ENCODE measurements at places on chromosomes 13 and 19.

- DNase-seq = no peak
Measured at GRCh38 chr13:46736541-46737310, 60.2 kb downstream of the ESD start.

DNA sequence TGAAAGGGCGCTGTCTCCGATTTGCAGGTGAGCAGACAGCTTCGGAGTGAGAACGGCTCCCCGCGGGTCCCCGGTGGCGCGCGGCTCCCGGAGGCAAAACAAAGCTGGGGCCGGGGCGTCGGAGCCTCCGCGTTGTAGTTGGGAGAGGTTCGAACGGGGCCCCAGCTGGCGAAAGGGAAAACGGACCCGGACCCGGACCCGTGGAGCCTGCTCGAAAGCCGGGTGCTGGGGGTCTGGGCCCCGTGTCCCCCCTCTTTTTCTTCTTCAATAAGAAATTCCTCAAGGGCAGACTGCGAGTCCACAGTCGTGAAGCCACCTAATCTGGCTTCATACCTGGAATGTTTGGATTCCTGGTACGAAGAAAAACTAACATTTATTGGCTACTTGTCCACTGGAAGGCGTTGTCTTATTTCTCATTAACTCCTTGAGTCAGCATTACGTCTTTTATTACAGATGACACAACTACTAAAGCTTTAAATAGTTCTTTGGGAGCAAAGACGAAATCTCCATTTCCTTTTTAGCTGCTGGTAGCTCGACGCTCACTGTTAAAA is 632 bp upstream of the MTIF3 start:
- no peak for DNase-seq

DNA sequence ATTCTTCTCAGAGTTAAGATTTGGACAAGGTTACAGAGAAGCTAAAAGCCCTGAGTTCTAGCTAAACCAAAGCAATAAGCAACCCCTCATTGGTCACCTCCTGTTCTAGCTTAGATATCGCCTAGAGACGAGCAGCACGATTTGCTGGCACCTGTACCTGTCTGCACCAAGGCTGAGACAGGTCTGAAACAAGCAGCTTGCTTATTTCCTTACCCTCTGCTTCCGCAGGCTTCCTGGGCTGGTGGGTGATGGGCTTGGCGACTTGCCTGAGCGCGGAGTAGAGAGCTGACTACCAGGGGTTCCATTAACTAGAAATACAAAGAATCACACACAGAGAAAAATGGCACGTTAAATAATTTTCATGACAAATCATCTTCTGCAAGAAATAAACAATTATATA is 276.9 kb downstream of the DCLK1 start:
- no peak for DNase-seq

- DNase-seq = no peak
Measured at GRCh38 chr19:9939301-9939913, 3.1 kb upstream of the OLFM2 start.

GRCh38 chr19:42140125-42140754 is 8.0 kb upstream of the POU2F2 start:
- no peak for DNase-seq

DNA sequence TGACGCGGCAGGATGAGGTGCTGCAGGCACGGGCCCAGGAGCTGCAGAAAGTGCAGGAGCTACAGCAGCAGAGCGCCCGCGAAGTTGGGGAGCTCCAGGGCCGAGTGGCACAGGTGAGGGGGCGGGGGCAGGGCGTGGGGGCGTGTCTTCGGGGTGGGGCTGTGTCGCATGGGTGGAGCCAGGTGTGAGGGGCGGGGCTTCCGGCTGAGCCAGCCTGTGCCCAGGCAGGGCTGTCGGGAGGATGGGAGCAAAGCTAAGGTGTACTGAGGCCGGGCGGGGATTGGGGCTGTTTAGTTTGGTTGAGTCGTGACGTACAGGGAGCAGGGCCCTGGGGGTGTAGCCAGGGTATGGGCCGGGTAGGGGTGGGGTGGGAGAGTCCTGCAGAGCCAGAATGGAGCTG is 62.3 kb downstream of the KCNC3 start:
- peak; percentile 43 for DNase-seq

- no peak for DNase-seq
Measured at GRCh38 chr19:42352301-42353259, 27.1 kb downstream of the MEGF8 start.

- DNase-seq = no peak
Measured at GRCh38 chr13:59301174-59301567, 862.6 kb downstream of the DIAPH3 start.

DNA sequence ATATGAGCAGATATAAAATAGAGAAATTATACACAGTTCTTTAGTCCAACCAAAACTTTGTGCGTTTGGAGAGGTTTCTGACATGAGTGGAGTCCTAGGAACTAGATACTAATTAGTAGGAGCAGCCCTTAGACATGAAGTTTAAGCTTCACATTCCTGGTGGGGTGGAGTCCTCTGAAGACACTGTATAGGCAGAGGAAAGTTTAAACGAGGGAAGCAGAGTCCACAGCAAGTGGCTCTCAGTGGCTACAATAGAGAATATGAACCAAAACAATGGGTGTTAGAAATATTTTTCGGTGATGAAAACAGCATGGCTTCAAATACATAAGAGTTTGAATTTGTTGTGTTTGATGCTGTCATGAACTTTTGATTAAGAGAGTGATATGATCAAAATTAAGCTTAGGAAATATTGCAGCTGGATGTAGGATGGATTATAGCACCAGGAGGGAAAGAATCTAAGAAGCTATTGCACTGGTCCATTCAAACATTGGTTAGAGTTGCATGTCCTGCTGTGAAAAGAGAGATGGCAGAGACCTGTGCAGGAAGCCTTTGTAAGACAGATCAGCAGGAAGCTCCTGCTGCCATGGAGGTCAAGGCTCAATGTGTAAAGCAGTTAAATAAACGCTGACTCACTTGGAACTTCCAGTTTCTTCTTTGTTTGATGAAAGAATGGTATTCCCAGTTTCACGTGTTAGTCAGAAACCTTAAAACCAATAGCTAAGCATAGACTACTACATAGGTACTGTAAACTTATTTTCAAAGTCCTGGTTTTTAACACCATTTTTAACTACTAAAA is 175.2 kb downstream of the TDRD3 start:
- no peak for DNase-seq

GRCh38 chr19:18967358-18968146 is 26.5 kb upstream of the HOMER3 start:
- no peak for DNase-seq

DNA sequence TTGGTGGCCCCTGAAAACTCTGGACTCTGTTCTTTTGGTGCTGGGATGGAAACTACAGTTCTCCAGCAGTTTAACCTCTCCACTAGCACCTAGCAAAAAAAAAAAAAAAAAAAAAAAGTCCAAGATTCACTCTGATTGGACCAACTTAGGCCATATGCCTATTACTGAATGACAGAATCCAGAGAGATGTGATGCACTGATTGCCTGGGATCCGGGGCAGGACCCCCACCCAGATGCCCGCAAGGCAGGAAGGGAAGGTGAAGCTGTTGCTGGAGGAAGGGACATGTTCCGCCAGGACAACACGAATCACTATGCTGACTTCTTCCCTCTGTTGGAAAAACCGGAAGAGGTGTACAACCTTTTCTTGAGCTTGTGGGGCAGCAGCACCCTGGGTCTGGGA is 152.5 kb upstream of the ZNF536 start:
- DNase-seq = no peak

GRCh38 chr19:42281146-42281826 is 12.2 kb downstream of the CIC start:
- DNase-seq = no peak

DNA sequence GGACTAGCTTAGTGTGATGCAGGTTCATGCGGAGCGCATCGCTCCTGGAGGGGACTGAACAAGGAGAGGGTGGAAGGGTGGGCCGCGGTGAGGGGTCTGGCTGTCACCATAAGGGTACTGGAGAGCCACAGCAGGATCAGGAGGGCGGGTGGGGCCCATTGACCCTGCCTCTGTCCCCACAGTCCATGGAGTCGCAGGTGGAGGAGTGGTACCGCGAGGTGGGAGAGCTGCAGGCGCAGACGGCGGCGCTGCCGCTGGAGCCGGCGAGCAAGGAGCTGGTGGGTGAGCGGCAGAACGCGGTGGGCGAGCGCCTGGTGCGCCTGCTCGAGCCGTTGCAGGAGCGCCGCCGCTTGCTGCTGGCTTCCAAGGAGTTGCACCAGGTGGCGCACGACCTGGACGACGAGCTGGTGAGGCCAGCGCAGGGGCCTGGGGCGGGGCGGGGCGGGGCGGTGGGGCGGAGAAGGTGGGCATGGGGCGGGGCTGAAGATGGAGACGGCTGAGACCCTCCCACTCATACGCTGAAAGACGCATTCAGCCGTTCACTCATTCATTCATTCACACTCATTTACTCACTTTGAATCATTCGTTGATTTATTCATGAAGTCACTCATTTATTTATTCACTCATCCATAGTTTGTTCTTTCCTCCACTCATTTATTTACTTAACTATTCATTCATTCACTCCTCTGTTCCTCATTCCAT is 27.5 kb upstream of the SHKBP1 start:
- peak; percentile 55 for DNase-seq

- DNase-seq = no peak
Measured at GRCh38 chr19:18349524-18350128, 9.2 kb downstream of the PGPEP1 start.

- no peak for DNase-seq
Measured at GRCh38 chr13:62433660-62434059, 1018.0 kb upstream of the PCDH20 start.

GRCh38 chr13:112391746-112392145 is 15.6 kb downstream of the SPACA7 start:
- DNase-seq = no peak

DNA sequence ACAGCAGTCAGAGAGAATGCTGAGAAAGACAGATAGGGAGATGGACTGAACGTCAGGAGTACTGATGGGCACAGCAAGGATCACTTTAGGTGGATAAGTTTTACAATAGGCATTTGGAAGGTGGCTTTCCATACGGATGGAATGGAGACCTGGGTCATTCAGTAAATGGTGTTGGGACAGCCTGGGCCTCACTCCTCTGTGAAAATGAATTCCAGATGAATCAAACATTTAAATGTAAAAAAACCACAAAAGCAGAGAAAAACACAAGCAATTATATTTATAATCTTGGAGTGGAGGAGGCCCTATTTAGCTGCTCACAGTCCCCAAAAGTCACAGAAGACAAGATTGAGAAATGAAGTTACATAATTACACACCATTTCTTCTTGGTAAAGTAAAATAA is 4.7 kb downstream of the IL17D start:
- no peak for DNase-seq

DNA sequence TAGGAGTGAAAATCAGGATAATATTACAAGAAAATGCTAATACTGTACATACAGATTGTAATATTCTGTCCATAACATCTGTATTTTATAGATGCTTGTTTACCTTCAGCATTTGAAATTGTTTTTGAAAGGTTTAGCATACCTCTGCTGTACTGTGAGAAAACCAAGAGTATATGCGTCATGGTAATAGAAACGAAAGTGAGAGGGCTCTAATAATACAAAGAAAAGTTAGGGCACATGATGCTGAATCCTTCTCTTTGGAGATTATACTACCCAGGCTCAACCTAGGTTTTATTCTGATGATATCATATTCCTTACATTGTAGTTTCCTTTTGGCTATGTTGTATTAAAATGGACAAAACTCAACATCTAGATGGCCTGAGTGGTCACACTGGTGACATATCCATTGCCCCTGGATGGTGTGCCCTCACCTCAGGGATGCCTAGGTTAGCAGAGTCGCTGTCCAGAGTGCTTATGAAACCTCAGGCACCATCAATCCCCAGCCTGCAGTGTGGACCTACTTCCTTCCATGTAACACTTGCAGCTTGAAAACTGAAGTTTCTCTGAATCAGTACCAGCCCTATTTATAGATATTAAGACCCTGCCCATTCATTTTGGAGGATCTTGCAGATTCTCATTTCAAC is 253.7 kb downstream of the KCTD12 start:
- DNase-seq = no peak

GRCh38 chr13:45320876-45321629 is 19.9 kb downstream of the TPT1 start:
- DNase-seq = no peak

- DNase-seq = no peak
Measured at GRCh38 chr19:46036744-46037128, 4.1 kb downstream of the IGFL4 start.

- no peak for DNase-seq
Measured at GRCh38 chr13:112711528-112712265, 21.9 kb downstream of the ATP11A start.

DNA sequence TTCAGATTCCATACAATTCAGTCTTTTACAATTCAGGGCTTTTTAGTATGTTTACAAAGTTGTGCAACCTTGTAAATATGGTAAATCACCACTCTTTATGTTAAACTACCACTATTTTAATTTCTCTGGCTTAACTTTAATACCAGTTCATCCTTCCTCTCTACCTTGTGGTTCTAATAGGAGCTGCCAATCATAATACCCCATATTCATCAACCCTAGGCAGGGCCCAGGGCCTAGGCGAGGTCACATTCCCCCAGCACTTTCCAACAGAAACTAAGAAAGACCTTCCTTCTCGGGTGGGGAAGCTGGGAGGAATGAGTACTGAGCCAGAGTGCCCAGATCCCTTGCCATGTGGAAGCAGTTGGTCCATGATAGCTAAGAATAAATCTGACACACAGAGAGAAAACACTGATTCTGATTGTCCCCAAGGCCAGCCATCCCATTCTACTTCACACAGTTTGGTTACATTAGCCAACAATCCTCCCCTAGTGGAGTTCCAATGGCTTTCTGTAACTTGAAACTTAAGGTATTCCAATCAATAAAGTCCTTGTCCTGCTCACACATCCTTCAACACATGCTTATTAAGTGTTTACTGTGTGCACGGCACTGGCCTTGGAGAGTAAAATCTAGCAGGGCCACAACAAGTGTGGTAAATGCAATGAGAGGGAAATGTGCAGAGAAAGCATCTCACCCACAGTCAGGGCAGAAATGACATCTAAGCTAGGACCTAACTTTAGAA is 76.8 kb downstream of the NUFIP1 start:
- no peak for DNase-seq

GRCh38 chr19:10363789-10364281 is 16.5 kb downstream of the TYK2 start:
- no peak for DNase-seq

- DNase-seq = no peak
Measured at GRCh38 chr13:97287047-97287383, 64.9 kb downstream of the MBNL2 start.

GRCh38 chr19:3026768-3027167 is 2.3 kb downstream of the TLE2 start:
- DNase-seq = no peak

- no peak for DNase-seq
Measured at GRCh38 chr13:48563626-48564025, 30.7 kb upstream of the RCBTB2 start.

DNA sequence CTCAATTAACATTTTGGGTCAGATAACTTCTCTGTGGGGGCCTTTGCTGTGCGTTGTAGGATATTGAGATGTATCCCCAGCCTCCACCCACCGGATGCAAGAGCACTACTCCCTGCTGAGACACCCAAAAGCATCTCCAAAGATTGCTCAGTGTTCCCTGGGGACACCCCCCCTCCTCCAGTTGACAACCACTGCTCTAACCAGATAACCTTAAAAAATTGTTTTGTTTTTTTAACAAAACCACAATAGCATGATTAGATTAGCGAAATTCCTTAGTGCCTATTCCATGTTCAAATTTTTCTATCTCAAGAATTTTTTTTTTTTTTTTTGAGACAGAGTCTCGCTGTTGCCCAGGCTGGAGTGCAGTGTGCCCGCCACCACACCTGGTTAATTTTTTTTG is 2.6 kb upstream of the EPN1 start:
- no peak for DNase-seq

- DNase-seq = peak; percentile 13
Measured at GRCh38 chr13:38872693-38873092, 117.9 kb downstream of the STOML3 start.

GRCh38 chr13:75541287-75541686 is 3.6 kb upstream of the COMMD6 start:
- DNase-seq = no peak

Data from stimulated activated CD4-positive, alpha-beta T cell treated with anti-CD3 and anti-CD28 coated beads, Interleukin-15, amount 100 ng/mL, for 48 hours (primary cell).